ENCODE measurements at places on chromosomes 4 and X. TPM values are rescaled to one million over a fixed set of nuclear protein-coding genes. Genes with fewer than 3 reads are reported as not detected.

The GAGE12C gene
- not detected for total RNA-seq

The FSTL5 gene
- not detected for total RNA-seq

The C4orf46 gene
- 4.2 TPM for total RNA-seq

The XAGE1A gene
- not detected for total RNA-seq

The SMARCA1 gene
- 27.5 TPM for total RNA-seq

The HSFX2 gene
- total RNA-seq: not detected

All from Right ventricle myocardium superior (tissue), 1 donor.